ENCODE measurements at places on chromosomes 3 and 15.

- DNase-seq, result no peak
Measured at GRCh38 chr3:142881445-142882224, 7.2 kb downstream of the PCOLCE2 start.

DNA sequence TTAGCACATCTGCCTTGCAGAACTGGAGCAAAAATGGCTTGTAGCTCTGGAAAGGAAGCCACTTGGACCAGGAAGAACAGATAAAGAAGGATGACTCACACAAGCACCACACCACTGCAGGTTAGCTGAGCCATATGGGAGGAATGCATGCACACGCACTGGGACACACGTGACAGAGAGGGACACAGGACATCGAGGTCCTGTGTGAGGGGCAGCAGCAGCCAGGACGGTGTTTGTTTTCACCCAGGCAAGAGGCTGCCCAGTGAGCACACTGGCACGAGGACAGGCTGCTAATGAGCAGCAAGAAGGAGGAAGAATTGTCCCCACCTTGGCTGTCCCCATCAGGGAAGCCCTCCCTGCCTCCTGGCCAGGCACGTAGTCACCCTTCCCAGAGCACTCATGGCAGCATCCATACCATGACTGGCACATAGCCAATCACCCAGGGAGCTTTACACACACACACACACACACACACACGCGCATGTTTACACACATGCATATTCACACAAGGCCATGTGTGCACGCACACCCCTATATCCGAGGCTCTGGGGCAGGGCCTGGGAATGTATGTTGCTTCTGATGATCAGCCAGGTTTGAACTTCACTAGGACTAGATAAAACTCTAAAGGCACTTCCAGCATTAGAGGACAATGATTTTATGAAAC lies 24.0 kb upstream of the SPTBN5 start:
- DNase-seq, result peak; percentile 78

DNA sequence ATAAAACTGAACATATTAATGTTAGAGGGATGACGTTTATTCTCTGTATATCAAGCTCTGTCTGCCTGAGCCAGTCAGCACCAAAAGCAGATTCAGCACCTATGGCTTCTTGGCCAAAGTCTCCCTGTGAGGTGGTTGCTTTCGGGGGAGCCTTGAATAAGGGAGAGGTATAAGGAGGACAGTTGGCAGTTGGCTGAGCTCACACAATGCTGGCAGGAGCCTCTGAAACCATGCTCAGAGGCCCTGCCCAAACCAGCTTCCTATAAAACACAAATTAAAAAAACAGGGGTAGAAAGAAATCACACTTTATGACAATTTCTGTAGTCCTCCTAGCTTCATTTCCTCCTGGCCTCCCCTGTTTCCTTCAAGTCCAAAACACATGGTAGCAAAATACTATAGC lies 18.8 kb downstream of the ARHGEF3 start:
- DNase-seq, result no peak

DNA sequence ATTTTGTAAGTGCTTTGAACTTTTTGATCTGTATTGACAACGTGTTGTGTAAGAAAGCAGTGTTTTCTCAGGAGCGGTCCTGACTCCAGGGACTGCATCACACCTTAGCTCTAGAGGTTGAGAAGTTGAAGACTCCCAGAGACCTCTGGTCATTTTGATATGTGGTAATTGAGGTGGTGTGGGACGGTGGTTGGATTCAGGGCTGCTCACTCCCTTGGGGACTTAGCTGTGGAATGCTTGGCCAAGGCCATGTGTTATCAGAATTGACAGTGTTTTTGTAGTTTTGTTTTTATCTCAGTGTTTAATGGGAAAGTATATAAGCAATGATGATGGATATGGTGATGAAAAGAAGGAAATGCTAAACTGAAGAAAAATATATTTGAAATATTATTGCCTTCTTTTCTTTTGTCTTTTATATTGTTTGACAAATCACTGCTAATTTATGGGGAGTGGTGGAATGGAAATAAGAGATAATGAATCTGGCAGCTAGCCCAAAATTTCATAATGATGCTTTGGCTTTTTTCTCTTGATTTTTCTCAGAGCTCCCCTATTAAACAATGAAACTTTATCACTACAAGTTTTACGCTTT lies 16.0 kb downstream of the CMSS1 start:
- DNase-seq, result no peak

- DNase-seq, result no peak
Measured at GRCh38 chr3:15309662-15310335, 22.6 kb downstream of the SH3BP5 start.

DNA sequence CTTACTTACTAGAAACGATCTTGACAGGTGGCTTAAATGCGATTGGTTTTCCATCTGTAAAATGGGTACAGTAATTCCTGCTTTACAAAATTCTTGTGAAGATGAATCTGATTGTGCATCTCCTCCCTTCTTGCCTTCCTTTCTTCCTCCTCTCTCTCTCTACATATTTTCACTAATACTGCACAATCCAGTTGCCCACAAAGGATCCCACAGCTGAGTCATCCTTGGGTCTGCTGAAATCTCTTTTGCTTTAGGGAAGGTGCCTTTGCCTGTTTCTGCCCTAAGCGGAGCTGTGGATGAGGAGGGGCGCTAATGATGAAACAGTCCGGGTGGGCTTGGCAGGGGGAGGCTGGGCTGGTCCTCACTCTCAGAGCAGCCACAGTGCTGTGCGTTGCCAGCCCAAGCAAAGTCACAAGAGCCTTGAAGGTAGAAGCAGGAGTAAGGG lies 46.1 kb downstream of the AMOTL2 start:
- peak; percentile 96 for DNase-seq

DNA sequence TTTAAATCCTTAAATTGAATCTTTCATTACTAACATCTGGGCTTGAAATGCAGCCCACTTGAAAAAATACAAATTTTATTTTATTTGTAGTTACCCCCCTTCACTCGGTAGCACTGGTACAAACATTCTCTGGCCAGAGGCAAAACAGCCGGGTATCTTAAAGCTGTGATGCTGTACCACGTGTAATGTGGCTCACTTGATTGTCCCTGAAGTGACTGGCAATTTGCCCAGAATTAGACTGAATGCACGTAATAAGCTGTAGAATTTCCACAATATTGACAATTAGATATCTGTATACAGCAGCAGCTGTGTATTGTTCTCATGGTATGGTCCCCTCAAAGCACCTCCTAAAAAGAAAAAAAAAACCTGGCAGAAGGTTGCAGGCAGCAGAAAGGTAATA lies 192.8 kb upstream of the TBC1D5 start:
- no peak for DNase-seq

DNA sequence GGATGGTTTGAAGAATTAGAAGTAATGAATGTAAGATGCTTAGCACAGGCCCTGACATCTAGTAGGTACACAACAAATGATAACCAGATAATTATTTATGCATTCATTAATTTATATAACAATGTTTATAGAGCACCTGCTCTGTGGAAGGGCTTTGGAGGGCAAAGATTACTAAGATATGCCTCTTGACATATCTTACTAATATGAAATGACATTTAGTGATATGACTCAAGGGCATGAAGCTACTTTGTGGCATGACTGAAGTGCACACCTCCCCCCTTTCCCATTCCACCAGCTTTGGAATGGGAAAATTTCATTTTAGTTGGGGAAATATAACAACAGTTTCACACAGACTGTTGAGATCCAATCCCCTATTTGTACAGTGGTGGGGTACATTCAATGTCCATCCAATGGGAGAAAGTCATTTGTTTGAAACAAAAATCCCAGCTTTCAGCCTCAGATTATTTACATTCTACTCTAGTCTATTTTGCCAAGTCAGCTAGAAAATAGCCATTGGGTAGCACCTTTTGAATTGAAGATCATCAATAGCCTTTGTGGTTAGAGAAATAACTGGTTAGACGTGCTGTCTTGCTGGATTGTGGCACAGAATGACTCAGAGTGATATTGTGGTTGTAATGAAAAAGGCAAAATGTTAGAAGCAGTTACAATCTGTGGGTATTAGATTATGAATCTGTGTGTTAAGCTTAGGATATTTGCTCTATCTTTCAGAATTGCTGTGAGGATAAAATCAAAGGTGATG lies 72.9 kb downstream of the MOBP start:
- no peak for DNase-seq

DNA sequence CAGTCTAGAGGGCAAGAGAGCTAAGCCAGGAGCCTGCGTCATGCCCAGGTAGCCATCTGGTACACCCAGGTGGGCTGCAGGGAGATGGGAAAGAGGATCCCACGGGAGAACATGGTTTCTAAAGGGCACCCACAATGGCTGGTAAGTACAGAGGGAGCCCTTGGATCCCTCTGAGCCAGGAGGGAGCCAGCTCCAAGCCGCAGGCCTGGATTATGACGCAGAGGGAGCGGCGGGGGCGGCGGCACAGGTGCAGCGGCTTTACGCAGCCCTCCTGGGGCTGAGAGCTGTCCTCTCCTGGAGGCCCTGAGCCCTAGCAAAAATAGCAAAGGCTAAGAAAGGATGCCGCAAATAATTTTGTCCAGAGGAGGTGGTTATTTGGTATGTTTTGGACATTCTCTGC lies 2.8 kb downstream of the CAV3 start:
- DNase-seq, result no peak

DNA sequence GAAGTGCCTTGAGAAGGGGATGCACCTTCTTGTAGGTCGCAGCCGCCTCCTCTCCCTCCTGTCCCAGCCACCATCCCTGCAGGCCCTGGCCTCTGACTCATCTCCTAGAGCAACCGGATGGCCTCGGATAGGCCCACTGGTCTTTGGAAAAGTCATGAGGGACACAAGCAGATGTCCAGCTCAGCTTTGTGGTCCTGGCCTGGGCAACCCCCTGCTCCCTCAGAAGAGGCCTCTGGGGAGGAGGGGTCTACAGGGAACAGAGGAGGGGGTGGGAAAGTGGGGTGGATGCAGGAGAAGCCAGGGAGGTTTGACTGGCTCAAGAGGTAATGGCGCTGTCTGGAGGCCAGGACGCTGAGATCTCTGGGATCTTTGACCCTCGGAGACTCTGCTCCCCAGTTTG lies 259.2 kb upstream of the TLE3 start:
- no peak for DNase-seq

GRCh38 chr3:14119651-14120050 lies 5.0 kb downstream of the CHCHD4 start:
- no peak for DNase-seq

DNA sequence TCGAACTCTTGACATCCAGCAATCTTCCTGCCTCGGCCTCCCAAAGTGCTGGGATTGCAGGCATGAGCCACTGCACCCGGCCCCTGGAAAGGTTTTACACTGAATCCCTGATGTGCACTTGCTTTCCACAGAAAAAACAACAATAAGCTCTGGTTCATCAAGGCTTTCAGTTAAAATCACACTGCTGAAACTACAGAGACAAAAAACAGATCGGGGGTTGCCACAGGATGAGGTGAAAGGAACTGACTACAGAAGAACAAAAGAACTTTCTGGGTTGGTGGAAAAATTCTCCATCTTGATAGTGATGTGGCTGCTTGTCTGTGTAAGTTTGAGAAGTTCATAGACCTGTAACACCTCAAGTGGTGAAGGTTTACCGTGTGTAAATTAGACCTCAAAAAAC lies 2.9 kb downstream of the RAB43 start:
- no peak for DNase-seq

GRCh38 chr15:36401586-36401966 lies 177.8 kb upstream of the CDIN1 start:
- no peak for DNase-seq

- no peak for DNase-seq
Measured at GRCh38 chr3:58544541-58544940, 7.6 kb upstream of the ACOX2 start.

- DNase-seq, result no peak
Measured at GRCh38 chr3:29067007-29067406, 213.9 kb upstream of the RBMS3 start.

GRCh38 chr15:62929000-62929357 lies 113.6 kb upstream of the TPM1 start:
- DNase-seq, result peak; percentile 83

DNA sequence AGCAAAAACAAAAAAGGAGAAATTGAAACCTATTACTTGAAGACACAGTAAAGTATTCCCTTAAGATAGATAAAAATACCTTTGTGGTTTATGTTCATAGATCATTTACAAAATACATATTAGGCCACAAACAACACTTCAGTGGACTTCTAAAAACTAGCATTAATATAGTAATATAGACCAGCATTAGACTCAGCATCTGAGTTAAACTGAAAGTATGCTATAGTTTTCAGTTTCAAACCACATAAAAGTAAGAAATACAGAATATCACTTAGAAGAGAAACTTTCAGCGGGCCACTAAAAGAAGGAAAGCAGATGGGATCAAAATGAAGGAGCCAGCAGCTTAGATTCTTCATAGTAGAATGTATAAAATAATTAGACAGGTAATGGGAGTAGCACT lies 86.6 kb downstream of the MSL2 start:
- no peak for DNase-seq

DNA sequence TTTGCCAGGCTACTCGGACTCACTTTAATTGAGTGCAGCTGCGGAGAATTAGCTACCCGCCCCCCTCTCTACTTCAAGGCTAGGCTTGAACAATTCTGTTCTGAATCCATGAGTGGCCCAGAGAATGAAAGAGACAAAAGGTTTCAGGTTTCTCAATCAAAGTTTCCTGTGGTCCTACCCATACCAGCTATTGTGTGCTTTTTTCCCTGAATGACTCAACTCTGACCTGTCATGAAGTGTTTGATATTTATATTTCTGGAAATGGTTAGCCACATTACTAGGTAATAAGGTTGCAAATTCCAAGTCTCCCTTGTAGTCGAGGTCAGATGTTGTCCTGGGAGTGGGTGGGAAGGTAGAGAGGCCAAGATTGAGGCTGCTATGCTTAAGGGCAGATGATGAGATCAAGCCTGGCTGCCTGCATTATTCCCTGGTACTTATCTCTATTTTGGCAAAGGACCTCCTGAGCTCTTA lies 392.7 kb upstream of the TBL1XR1 start:
- peak; percentile 99 for DNase-seq

DNA sequence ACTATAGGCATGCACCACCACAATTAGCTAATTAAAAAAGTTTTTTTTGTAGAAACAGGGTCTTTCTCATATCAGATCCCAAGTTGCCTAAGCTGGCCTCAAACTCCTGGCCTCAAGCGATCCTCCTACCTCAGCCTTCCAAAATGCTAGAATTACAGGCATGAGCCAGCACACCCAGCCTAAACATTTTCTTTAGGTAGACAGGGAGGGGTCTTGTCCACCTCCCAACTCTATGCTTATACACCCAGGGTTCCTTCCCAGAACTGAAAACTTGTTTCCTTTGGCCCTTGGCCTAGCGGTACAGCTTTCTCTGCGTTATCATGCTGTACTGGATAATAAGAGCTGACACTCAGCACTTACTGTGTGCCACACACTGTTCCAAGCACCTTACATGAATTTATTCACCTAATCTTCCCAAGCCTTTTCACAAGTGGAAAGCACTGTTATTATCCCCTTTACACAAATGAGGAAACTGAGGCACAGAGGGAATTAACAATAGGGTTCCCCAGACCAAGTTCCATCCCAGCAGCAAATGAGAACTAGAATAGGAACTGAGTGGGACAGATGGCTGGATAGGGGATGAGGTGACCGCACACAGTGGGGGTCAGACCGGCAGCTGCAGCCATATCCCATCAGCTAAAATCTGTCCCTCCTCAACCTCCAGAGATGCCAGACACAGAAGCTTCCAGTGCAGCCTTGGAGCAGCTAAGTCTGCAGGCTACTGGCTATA lies 150.8 kb downstream of the MEGF11 start:
- no peak for DNase-seq

GRCh38 chr3:33016846-33017405 lies 65.5 kb downstream of the CCR4 start:
- no peak for DNase-seq

GRCh38 chr15:72047020-72047419 lies 70.9 kb downstream of the MYO9A start:
- no peak for DNase-seq

GRCh38 chr3:23113455-23114171 lies 89.5 kb upstream of the UBE2E2 start:
- DNase-seq, result no peak

Measured in RCC 7860 (cell line).